ENCODE measurements at places on chromosomes 11 and 22.

DNA sequence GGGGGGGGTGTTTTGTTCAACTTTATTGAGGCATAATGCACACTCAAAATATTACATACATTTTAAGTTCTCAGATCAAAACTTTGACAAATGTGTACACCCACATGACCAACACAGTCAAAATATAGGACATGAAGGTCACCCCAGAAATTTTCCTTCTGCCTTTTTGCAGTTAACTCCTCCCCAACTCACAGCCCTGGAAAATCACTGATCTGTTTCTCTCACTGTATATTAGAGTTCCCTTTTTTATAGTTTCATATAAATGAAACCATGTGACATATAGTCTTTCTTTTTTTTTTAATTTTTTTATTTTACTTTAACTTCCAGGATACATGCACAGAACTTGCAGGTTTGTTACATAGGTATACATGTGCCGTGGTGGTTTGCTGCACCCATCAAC, 4.6 kb downstream of the TMPRSS5 start:
- no peak for DNase-seq

DNA sequence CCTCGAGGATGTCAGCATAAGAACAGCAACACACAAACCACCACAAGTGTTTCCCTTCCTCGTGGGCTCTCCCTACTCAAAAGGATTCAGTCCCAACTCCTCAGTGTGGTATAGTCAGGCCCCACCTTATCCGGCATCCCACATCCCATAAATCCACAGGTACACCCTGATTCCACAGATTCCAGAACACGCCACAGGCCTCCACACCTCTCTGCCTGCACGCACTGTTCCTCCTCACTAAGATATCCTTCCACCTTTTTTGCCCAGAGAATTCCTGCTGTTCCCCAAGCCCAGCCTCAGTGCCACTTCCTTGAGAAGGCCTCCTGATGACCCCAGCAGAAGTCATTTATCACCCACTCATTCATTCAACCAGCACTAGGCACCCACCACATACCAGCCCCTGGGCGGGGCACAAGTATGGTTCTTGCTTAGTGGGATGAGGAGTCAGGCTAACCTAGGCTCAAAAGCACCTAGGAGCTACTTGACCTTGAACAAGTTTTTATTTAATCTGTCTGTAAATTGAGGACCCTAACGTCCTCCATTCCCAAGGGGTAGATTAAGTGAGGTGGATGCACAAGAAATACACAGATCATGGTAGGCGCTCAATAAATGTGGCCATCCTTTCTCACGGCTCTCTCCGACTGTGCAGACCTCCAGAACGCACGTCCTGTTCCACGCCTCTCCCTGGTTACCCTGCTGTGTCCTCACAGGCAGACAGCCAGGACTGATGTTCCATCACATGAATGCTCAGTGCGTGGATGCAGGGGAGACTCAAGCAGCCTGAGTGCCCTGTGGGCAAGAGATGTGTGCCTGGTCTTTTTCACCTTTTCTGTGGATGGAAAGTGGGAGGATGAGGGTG, 2.1 kb upstream of the KCNJ4 start:
- DNase-seq = peak; percentile 88

DNA sequence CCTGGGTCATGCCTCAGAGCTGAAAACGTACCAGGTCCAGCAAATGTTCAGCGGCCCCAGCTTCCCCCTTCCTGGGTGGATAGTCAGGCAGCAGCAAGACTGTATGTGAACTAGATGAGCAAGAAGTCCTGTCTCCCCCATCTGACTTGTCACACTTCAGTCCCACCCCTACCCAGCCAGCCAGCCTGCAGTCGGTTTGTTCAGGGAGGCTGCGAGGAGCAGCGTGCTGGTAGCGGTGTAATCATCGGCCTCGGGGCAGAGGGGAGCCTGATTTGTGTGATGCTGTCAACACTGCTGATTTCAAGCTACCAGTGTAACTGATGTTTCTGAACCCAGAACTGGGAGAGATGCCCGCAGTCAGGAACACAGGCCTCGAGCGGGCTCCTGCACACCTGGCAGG, 9.6 kb downstream of the TMEM258 start:
- no peak for DNase-seq

GRCh38 chr11:84645988-84646694, 981.0 kb downstream of the DLG2 start:
- DNase-seq = no peak

DNA sequence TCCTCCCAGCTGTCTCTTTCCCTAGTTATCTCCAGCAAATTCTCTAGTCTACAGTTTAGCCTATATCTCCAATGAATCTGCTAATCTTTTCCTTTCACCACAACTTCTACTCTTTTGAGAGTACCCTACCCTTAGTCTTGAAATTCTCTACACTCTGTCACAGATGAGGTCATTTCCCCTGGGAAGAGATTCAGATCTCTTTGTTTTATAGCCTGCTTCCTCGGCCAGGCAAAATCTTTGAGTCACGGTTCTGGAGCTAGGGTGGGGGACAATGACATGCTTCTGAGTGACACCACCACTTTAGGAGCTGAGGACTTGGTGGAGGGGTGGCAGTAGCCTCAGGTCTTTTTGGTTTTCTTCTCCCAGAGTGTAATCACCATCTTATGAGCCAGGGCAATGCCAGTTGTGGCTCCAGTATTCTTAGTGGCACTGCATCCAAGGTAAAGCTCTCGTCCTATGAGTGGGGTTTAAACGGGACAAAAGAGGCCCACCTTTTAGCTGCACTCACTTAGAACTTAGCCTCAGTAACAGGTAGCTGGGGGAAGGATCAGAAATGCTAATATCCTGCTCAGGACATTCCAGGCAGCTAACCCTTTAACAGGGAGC, 98.5 kb upstream of the RRM1 start:
- no peak for DNase-seq

DNA sequence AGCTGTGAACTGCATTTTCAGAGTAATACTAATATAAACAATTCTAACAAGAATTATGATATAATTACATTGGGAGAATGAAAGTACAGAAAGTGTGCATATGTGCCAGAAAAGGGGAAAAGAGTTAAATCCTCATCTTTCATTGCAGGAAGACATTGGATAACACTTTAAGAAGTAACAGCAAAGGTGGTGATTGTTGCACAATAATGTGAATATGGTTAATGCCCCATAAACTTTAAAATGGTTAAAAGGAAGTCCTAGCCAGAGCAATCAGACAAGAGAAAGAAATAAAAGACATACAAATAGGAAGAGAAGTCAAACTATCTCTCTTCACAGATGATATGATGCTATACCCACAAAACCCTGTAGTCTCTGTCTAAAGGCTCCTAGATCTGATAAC, 111.5 kb downstream of the TTC28 start:
- no peak for DNase-seq

DNA sequence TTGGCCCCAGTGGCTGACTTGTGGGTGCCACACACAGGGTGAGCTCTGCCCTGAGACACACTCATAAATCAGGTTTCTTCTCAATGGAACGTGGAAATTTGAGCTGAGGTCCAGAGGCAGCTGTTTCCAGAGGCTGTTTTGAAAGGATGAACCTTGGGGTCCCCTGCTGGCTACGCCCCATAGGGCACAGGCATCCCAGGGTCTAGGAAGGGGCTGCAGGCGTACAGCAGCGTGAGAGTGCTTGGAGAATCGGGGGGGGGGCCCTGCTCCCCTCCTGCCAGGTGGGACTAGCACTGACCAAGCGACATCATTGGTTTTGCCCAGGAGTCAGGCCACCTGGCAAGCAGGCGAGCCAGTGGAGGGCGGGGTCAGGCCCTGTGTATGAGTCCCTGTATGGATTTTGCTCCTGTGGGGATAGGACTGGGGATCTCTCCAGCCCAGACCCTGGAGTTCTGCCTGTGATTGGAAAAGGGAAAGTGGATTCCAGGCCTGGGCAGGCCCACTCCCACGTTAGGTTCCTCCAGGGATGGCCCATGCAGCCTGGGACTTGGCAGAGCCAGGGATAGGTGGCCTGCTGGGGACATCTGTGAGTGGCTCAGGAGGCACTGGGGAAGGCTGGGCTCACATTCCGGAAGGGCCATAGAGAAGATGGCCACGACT, 61.0 kb downstream of the FBXO7 start:
- no peak for DNase-seq

GRCh38 chr22:32745251-32745995, 56.1 kb upstream of the TIMP3 start:
- no peak for DNase-seq

- DNase-seq = no peak
Measured at GRCh38 chr11:86952221-86952875, 2.8 kb downstream of the FZD4 start.

- no peak for DNase-seq
Measured at GRCh38 chr11:7619322-7619721, 54.0 kb downstream of the CYB5R2 start.

DNA sequence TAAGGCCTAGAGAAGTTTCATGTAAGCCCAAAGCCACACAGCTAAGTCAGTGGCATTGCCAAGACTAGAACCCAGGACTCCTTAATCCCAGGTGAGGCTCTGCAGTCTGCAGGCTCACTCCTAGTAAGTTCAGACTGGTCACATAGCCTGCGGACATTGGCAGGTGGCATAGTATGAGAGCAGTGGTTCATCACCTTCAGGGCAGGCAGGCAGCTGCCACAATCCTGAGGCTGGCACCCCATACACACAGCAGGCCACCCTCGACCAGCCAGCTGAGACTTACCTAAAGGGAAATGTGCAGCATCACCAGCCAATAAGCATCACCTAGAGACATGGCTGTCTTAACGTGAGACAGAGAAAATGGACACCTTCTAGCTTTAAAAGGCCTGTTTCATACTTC, 231.6 kb upstream of the UBASH3B start:
- no peak for DNase-seq

DNA sequence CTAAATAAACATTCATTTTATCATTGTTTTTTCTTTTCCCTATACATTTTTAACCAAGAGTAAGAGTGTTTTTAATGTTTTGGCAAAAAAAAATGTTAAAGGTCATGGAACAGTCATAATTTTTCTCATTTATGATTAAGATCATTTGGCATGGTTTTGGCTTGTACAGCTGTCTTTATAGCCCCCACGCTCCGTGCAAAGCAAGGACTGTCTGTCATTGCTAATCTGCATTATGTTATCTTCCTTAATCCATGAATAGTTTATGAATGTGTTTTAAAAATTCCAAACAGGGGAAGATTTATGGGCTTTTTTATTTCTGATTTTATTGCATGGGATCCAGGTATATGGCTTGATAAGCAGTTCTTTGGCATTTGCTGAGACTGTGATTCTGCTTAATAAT, 28.1 kb downstream of the PGM2L1 start:
- no peak for DNase-seq

- no peak for DNase-seq
Measured at GRCh38 chr11:68692871-68693483, 8.6 kb downstream of the GAL start.
